ENCODE measurements at places on chromosomes 11 and 22.

DNA sequence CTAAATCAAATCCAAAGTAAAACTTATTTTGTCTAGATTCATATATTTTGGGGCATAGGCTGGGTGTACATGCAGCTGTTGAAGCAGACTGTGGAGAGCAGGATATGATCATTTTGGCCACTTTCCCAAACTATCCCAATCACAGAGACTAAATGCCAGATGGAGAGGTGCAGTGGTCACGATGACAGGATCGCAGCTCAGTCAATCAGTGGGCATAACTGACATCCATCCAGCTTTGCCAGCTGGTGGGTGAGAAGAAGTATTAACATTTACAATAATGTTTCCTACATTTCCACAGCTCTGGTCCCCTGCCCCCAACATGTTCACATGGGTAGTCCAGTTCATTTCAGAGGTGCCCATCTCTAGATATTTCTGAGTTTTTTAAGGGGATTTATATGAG, 255.5 kb upstream of the SESN3 start:
- DNase-seq: no peak

DNA sequence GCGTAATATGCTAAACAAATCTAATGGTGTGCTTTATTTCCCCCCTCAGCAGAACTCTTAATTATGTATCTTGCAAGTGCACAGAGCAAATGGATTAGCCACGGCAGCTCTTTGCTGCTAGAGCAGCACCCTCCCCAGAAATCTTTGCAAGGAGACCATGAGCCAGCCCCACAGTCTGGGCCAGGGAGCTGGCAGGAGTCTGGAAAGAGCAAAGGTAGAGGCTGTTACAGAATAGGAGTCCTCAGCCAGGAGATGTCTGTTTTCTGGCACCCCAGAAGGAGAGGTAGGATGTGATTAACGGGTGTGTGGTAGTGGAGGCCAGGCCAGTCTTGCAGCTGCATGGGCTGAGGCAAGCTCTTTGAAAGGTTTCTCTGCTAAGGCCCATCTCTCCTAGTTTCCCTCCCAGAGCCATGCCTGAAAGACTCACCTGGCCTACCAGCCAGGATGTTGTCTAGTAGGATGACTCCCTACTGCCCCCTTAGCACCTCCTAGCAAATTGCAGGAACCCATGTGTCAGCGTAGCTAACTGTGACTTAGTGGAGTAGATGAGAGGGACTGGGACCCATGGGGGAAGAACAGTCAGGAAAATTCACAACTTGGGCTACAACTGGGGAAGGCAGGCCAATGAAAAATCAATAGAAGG, 557.2 kb downstream of the BUD13 start:
- DNase-seq: no peak

DNA sequence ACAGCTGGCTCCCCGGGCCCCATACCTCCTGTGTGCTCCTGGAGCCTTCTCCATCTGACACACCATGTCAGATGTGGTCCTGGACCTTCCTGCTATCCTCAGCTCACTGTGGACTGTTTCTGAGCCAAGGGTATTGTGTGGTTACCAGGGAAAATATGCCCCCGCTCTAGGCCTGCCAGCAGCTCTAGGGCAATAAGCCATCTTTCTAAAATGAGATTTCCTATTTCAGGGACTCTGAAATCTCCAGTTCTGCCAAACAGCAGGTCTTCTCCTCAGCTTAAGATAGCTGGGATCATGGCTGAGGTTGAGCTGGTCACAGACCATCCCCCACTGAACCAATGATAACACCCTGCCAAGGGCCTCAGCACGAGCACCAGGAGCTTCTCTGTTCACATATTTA, 227.6 kb downstream of the ST3GAL4 start:
- DNase-seq: no peak

GRCh38 chr22:17120281-17120680, 879 bp downstream of the TMEM121B start:
- DNase-seq: peak; percentile 79

- no peak for DNase-seq
These were observed 17.5 kb downstream of the BCR start for GRCh38 chr22:23197836-23198235.

All from right cardiac atrium (tissue), 5 donors.